ENCODE measurements at places on chromosomes 12 and 14.

DNA sequence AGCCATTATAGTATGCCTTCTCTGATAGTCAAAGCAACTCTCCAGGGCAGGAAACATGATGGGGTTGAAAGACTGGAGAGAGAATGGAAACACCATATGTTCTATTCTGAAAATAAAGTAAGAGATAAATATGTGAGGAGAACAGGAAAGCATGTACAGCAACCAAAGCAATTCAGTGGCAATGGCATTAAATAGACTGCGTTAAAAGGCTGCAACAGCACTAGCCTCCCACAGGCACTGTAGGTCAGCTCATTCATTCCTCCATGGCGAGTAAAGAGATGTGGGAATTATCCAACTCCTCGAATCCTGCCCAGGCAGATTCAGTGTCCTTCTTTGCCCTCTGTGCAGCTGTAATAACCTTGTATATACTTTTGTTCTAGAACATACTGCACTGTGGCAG lies 43.8 kb downstream of the ANO6 start:
- DNase-seq = peak; percentile 50

GRCh38 chr12:93415723-93416464 lies 25.9 kb downstream of the UBE2N start:
- no peak for DNase-seq

- no peak for DNase-seq
Observed at GRCh38 chr14:93281937-93282336, 50.9 kb downstream of the BTBD7 start.

- no peak for DNase-seq
Observed at GRCh38 chr14:47044841-47045240, 393.3 kb upstream of the RPL10L start.

GRCh38 chr14:106511006-106511799 lies 984.8 kb downstream of the TMEM121 start:
- no peak for DNase-seq

GRCh38 chr12:42144158-42144407 lies 591 bp downstream of the GXYLT1 start:
- peak; percentile 36 for DNase-seq

- DNase-seq = no peak
Observed at GRCh38 chr12:117595751-117596150, 234.3 kb upstream of the NOS1 start.

GRCh38 chr12:93663006-93663728 lies 14.0 kb upstream of the CRADD start:
- no peak for DNase-seq

GRCh38 chr12:27462151-27462694 lies 15.7 kb downstream of the SMCO2 start:
- DNase-seq = peak; percentile 63

GRCh38 chr12:45732936-45733335 lies 3.4 kb downstream of the ARID2 start:
- DNase-seq = no peak

DNA sequence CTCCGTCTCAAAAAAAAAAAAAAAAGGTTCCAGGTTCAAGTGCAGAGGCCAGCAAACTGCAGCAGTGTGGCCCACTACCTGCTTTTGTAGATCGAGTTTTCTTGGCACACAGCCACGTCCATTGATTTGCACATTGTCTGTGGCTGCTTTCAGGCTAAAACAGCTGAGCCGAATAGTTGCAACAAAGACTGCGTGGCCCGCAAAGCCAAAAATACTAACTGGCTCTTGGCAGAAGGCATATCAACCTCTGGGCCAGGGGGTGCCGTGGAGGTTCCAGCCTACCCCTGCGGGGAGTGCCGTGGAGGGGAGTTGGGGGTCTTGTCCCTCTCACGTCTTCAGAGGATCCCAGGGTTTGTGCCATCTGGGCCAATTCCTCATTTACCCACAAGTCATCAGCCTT lies 170.1 kb downstream of the ADGRD1 start:
- DNase-seq = no peak

DNA sequence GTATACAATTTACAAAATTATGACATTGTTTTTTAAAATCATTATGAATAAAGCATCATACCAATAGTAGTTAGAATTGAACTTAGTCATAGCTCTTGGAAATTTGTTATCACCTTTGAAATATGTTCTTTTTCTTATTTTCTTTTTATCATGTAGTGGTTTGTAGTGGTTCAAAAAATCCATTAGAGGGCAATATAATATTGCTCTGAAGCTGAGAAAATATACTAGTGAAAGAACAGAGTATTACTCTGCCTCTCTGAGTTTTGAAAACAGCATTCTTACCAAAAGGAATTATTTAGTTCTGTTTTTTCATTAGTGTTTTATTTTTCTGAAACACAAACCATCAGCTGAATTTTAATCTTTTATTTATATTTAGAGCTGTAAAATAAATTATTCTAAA lies 76.2 kb downstream of the PDZRN4 start:
- DNase-seq = peak; percentile 2

- DNase-seq = peak; percentile 10
Observed at GRCh38 chr14:52266782-52267181, 716 bp upstream of the PTGDR start.

DNA sequence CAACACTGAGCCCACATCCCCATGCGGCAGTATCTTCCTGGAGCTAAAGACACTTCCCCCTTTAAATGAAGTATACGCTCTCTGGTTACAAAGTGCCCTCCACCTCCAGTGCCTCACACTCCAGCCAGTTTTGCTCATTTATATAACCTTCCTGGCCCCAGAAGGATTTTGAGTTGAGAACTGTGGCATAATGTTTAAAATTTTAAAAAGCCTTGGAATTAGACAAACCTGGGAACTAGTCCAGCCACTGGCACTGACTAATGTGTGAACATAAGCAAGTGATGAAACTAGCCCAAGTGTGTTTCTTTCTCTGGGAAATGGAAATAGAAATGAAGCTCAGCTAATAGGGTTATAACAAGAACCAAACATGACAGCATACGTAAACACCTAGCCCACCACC lies 723.7 kb upstream of the USP15 start:
- no peak for DNase-seq

DNA sequence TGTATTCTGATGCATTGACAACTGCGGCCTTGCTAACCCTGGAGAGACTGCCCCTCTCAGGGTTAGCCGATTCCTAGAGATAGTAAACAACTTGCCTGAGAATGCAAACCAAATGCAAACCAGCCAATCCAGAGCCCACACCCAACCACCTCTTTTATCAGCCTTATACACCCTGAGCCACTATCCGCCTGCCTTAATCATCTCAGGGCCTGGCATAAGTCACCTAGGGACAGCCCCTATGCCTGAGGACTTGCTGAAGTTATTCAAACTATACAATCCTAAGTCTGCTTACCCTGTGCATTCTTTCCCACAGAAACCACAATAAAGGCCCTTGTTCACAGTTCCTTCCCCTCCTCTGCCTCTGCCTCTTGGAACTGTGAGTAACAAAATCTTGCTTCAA lies 177.2 kb downstream of the KCNA5 start:
- DNase-seq = no peak

GRCh38 chr12:60872850-60873713 lies 1277.3 kb downstream of the SLC16A7 start:
- no peak for DNase-seq

GRCh38 chr14:93023039-93023438 lies 92.7 kb downstream of the ITPK1 start:
- peak; percentile 43 for DNase-seq

GRCh38 chr14:61106271-61106958 lies 125.4 kb downstream of the SLC38A6 start:
- DNase-seq = no peak

DNA sequence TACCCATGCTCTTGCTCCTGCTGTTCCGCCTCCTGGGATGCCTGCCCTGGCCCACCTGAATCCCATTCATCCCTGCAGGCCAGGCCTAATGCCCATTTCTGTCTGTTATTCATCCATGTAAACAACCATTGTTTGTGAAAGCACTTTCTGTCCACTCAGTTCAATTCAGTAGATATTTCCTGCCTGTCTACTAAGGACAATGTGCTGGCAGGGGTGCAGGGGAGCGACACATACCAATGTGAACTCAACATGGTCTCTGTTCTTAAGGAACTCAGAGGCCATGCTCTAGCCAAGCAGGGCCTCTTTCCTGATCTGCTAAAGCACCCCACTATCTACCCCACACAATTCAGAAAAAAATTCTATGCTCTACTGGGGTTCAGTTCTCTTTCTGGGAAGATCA lies 88.5 kb upstream of the ZFP36L1 start:
- no peak for DNase-seq
